ENCODE measurements at places on chromosomes 1 and 21.

DNA sequence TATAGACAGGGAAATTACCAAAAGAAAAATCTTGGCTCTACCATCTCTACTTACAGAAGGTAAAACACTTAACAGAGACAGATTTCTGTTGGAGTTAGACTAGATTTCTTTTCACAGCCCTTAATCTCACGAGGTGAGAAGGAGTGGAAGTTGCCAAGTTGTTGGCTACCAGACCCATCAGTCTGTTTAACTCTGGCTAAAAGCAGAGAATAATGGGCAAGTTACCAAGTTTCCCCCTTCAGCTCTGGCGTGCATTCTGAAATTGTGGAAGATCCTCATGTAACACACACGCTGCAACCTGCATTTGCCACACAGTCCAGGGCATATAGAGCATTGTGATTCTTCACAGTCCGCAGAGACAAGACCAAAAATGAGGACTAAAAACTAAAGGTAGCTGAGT lies 49.3 kb downstream of the STX6 start:
- no peak for DNase-seq

DNA sequence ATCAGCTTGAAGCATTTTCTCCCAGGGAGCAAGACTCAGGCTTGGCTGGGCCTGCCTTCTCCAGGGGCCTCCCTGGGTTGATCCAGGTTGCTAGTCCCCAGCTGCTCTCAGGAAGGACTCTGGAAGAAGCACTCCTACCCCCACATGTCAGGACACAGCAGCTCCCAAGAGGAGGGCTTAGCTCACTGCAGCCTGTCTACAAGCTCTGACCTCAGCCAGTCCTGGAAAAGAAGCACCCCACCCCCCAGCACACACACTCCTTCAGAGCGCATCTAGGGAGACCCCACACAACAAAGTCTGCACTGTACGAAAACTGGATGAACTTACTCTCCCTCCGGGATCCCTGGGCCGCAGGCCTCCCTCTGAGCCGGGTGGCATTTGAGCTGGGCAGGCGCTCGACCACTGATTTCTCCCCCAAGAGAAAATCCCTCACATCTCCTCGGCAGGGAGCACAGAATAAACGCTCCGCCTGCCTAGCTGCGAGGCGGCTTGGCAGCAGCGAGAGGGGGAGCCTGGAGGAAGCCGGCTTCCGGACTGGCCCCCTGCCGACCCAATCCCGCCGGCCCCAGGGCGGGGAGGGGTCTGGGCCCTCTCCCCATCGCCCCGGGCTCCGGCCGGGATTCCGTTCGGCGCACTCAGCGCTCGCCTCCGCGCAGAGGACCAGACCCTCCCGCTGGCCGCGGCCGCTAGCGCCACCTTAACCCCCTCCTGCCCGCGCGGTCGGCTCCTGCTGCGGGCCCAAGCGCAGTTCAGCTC lies at the start of gene KCNA2:
Gene KCNA2 (minus strand): TSS at position 458 of the 756 bp plus-strand sequence. CDS start 1,576 bp downstream, outside the sequence.
- peak; percentile 50 for DNase-seq

GRCh38 chr1:211336775-211337174 lies 10.1 kb downstream of the TRAF5 start:
- no peak for DNase-seq

- no peak for DNase-seq
These were observed 58.7 kb downstream of the DIP2A start for GRCh38 chr21:46517361-46517760.

DNA sequence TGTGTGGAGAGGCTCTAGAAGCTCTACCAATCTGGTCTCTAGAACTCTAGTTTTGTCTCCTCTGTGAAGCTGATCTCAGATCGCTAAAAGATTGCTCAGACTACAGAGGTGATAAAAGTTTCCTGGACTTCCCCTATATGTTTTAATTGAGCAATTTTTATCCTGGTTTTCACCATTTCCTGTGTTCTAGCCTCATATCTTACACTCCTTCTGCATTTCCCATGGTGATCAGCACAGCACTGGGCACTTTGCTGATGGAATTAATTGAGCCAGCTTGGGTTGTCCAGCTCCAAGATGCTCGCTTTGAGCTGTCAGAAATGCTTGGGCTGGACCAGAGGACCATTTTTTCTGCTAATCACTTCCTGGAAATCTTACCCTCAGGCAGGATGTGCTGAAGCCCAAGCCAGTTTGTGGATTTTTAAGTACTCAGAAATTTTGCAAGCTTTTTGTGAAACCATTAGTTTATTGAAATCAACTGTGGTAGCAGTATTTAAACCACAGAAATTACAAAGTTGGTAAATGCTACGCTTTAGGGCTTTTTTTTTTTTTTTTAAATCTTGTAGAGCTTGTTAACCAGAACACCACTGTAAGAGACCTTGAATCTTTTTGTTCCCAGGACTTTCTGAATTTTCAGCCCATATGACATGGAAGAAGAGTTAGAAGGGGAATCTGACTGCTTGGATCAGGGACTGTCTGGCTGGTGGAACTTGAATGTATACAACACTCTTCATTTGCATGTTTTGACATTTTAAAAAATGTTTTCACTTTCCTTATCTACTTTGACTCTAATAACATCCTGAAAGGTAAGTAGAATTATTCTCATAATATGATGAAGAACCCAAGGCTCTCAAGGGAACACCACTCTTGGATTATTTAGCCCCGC lies 28.4 kb downstream of the CD48 start:
- DNase-seq: no peak

- DNase-seq: no peak
These were observed 107.8 kb downstream of the SIK1 start for GRCh38 chr21:43318841-43319781.

GRCh38 chr21:28762357-28762735 lies 230.3 kb downstream of the LTN1 start:
- no peak for DNase-seq

DNA sequence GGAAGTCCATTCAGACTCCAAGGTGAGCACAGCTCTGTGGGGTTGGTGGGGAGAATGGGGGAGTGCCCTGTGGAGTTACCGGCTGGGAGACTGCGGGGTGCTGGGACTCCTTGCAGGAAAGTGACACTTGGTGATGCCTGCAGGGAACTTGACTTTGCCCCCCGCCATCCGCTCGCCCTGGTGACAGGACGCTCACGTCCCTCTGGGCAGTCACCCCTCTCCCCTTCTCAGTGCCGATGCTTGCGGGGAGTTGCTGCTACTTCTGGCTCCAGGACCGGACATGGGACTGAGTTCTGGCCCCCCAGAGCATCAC lies 209.5 kb upstream of the C1orf174 start:
- DNase-seq: no peak

DNA sequence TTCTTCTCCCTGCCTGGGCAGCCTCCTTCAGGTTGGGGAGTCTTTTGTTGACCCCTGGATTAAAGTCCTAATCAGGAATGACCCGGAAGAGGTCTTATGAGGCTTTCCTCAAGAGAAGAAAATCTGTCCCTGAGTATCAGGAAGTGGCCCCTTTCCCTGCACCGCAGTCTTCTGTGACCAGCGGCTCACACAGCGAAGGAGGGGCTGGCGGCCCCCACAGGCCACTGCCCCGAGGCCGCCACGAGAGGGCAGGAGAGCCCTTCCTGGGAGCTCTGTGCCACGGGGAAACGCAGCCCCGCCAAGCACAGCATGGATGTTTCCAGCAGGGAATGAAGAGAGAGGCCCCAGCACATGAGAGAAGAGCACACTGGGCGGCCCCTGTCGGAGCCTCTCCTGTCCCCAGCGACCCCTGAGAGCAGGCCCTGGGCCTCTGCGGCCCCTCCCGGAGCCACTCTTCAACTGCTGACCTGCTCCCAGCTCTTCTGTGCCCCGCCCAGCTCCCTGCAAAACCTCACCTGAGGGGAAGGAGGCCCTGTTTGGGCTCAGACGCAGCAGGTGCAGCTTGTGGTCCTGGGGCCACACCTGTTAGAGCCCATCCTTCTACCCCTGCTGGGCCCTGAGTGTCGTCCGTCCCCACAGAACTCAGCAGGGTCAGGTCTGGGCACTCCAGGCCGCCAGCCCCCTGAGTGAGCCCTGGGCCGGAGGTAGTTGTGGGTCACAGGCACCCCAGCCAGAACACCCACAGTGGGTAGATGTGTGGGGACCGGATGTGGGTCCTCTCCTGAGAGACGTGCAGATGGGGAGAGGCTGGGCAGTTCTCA lies 4.9 kb upstream of the POFUT2 start:
- DNase-seq: peak; percentile 86
